ENCODE measurements at places on chromosomes 5 and 9.

- no peak for DNase-seq
Measured at GRCh38 chr9:37730256-37730655, 23.3 kb upstream of the TRMT10B start.

- no peak for DNase-seq
Measured at GRCh38 chr5:122442938-122443337, 130.9 kb downstream of the SNCAIP start.

GRCh38 chr9:85038824-85039608 lies 369.5 kb downstream of the NTRK2 start:
- DNase-seq, result no peak

- no peak for DNase-seq
Measured at GRCh38 chr5:34625246-34625645, 30.9 kb upstream of the RAI14 start.

DNA sequence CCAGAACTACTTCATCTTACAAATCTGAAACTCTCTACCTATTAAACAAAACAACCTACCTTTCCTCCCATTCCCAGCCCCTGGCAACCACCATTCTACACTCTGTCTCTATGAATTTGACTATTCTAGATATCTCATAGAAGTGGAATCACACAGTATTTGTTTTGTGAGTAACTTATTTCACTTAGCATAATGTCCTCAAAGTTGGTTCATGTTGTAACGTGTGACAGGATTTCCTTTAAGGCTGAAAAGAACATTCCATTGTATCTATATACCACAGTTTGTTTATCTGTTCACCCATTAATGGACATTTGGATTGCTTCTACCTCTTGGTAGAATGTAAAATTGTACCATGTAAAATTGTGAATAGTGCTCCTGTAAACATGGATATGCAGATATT lies 70.1 kb upstream of the NXNL2 start:
- DNase-seq, result no peak

DNA sequence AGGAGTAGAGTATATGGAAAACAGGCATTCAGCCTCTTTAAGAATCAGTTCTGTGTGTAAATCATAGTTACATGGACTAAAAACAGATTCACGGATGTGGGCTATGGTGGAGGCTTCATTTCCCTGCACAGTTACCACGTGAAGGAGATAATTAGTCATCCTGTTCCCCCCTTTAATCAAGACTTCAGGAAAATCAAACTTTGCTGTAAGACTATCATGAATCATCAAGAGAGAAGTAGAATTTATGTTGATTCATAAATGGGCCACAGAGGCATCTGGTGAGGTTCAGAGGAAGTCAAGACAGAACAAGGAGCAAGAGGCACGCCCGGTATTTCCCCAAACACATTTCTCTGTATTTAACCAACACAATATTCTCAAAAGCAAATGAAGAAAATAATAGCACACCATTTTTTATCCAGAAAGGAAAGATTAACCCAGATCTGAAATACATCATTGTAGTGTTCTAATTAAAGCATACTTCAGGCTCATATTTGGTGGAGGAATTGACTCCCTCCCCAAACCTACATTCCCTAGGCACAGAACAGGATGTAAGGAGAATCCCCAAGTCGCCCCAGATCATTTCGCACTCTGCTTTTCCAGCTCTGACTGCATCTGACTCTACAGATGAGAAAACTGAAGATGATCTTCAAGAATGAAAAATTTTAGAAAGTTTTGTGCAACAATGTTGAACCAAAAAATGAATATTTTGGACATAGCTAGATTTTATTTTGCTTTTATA lies 175.8 kb upstream of the GAS1 start:
- DNase-seq, result no peak

DNA sequence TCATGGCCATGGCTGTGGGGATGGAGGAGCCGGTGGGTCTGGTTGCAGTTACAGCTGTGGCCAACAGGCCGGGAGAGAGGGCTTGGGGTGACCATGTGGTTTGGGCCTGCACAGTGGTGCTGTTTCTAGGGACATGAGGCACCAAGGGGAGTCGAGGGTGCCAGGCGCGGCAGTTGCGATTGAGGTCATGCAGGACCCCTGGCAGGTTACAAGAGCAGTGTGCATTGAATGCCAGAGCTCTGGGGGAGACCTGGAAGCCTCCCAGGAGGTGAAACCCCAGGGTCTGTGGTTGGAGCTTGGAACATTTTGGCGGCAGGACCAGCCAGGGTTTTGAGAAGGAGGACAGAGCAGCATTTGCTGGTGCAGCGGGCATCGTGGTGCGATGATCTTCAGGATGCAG lies 21.7 kb downstream of the RXRA start:
- no peak for DNase-seq

DNA sequence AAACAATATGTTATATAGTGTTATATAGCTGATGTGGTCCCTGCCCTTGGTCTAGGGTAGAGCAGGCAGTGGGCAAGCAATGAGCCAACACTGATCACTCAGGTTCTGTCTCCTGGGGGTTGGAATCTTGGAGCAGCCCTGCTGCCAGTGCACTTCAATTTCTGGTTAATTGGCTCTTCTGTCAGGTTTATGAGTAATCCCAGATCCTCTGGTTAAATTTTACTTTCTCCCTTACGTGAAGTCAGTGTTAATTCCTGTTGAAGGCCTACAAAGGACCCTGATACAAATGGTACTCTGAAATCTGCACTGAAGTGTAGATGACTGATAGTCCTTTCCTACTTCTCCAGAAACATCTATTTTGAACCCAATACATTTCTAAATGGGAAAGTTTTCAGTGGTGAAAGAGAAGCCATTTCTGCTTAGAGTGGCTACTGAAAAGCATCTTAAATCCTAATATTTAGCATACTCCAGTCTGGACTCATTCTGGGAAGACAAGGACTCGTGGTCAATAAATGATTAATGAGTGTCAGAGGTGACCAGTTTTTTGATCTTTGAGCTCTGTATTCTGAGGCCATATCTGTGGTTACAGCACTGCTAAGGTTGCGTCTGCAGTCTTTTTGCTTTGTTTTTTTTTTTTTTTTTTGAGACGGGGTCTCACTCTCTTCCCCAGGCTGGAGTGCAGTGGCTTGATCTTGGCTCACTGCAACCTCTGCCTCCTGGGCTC lies 442.4 kb downstream of the KIF4B start:
- no peak for DNase-seq

DNA sequence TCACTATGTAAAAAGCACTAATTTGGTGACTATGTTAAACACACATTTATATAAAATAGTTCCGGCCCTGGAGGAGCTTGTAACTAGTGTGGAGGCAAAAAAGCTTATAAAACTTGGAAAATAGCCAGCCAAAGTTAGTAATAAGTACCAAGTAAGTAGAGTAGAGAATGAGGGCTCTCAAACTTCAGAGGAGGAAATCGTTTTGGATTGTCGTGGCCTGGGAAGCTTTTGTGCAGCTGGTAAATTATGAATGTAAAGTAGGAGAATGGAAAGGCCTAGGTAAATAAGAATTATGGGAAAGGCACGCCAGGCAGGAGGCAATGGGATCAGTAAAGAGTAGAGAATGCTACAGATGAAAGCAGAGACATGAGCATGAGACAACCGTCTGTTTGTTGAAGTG lies 832.7 kb upstream of the ZNF608 start:
- no peak for DNase-seq

GRCh38 chr9:109088221-109088620 lies 31.5 kb downstream of the TMEM245 start:
- DNase-seq, result no peak

DNA sequence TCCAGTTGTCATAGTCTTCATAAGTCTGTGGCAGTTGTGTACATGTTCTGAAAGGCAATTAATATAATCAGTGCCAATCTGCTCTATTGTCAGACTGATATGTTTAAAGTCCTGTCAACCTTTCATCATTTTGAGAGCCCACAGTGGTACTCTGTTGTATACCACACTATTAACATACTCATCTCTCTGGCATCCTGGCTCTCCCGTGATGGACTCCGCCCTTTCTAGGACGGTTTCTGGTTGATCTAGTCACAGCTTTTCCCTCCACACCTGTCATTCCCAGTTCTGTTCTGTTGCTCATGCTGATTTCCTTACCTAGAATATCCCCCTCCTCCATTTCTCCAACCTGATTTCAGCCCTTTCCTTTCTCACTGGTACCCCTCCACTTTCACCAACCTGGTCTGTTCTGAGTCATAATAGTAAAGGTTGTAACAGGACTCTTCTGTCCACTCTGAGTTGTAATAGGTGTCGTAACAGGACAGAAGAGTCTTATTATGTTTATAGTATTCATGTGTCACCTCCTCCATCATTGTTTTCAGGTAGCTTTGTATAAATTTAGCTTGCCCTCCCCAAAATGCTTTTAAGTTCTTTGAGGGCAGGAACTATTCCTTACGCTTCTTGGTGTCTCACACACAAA lies 4.1 kb downstream of the PTCD2 start:
- DNase-seq, result no peak

DNA sequence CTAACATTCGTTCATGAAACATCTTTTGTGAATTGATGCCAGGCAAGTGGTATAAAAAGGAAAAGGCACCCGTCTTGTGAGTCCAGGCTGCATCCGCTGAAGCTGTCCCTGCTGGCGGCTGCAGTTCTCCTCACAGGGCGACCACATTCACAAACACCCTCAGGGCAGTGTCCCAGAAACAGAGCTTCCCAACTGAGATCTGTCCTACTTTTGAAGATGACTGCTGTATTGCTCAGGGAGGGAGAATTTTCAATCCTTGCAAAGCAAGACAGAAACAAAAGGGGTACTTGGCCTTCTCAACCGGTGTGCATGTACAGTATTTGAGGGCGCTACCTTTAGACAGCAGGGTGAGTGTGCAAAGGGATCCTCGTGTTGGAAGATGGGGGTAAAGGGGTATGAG lies 316.1 kb downstream of the GADD45G start:
- no peak for DNase-seq

GRCh38 chr5:61186634-61187033 lies 24.4 kb upstream of the SMIM15 start:
- no peak for DNase-seq

GRCh38 chr9:20256284-20256948 lies 365.9 kb downstream of the MLLT3 start:
- DNase-seq, result no peak

DNA sequence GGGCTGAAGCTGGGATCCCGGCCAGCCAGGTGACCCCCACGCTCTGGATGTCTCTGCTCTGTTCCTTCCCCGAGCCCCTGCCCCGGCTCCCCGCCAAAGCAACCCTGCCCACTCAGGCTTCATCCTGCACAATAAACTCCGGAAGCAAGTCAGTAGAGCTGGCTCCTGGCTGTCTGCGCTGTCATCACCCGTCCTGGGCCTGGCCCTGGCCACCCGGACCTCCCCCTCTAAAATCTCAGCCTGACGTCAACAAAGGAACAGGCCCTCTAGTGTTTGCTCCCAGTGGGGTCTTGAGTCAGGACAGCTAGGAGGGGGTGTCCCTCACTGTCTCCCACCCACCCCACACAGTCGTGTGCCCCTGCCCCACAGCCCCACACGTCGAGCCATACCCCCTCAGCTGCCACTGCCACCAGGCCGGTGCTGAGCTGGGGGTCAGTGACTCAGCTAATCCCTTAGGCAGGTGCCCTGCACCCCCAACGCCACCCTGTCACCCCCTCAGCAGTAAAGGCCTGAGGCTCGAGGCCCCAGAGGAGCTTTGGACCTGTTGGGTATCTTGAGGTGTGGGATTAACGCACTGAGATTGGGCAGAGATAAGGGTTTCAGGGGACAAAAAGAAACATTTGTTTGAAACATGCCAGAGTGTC lies 1.1 kb upstream of the LCNL1 start:
- DNase-seq, result no peak

DNA sequence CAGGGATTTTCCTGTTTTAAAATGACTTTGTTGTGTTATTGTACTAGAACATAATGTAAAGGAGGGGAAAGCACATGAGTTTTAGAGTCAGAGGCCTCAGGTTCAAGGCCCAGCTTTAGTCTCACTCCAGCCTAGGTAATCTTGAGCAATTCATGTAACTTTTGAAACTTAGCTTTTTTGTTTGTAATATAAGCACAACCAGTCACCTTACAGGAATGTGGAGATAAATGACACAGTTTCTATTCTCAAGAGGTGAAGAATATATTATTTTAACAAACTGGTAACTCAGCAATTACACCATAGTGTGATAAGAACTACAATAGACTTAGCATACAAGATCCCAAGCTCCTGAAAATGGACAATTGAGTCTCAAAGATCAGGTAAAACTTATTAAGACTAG lies 51.2 kb downstream of the ADAMTS19 start:
- no peak for DNase-seq

DNA sequence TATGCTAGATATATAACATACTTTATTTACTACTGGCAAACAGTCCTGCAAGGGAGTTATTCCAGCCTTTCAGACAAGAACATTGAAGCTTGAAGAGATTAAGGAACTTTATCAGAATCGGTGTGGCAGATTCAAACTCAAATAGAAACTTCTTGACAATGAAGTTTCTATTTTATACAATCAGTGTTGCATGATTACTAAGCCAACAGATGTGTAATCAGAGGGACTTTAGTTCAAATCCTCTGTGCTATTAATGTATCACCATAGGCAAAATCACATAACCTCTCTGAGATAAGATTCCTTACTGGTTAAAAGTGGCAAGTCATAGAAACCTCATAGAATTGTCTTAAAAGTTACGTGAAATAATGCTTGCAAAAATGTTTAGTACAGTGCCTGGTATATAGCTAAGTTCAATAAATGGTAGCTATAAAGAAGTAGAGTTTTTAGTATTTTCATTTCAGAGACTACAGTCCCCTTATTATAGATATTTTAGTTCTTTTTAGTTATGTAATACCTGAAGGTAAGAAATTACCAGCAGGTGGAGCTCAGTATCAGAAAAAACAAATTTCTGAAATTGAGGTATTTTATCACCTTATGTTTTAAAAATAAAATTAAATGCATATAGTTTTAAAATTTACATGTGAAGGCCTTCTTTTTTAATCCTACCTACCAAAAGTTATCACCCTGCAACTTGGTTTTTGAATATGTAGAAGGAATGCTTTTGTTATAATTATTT lies 172.1 kb downstream of the FER start:
- no peak for DNase-seq

GRCh38 chr9:38227656-38228055 lies 158.6 kb upstream of the SHB start:
- no peak for DNase-seq

GRCh38 chr5:72625332-72625731 lies 118.1 kb upstream of the ZNF366 start:
- DNase-seq, result no peak

DNA sequence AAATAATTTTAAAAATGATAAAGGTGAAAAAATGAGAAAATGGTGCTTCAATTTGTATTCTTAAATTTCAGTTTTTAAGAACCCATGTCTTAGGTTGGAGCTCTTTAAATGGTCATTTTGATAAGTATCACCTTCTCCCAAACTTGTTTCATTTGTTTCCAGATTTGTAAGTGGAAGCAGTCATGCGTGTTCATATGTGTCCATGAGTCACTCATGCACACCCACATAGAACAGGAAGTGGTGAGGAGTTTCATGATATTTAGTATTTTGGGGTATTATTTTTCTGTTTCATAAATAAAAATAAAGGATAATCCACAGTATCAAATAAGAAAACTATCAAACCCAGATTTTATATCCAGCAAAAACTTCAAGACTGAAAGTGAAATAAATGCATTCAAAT lies 570.4 kb upstream of the ST8SIA4 start:
- DNase-seq, result no peak

- DNase-seq, result no peak
Measured at GRCh38 chr5:139417214-139417613, 13.3 kb upstream of the SPATA24 start.
